ENCODE measurements at places on chromosomes 7 and 10.
A peak's percentile ranks its signal among the peaks of the same experiment; 100 is the strongest.

DNA sequence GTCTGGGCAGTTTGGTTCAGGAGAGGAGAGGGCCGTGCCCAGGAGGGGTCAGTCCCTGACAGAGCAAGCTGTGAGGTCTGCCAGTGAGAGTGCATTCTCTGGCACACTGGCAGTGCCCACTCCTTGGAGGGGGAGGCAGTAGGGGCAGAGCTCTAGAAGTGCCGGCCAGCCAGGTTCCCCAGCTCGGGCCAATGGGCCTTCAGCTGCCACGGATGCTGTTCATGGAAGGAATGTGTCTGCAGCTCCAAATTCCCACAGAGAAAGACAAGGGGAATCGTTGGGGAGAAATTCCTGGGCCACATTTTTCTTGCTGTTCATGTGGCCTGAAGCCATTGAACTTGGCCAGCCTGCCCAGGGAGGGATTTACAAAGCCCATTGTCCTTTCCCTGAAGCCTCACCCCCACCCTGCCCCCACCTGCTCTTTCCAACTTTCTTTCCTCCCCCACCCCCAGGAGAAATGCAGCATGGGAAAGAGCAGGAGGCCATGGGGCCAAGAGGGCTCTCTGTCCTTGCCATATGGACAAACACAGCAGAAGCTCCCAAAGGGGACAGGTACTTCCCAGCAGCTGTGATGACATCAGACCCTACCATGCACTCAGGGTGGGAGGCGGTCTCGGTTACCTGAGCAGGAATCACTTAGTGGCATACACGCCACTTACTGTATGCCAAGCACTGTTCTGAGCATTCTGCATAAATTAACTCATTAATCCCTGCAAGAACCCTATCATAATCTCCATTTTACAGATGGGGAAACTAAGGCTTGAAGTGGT, 70.7 kb downstream of the ARHGAP22 start:
- peak overlapping the region; percentile 80 for H3K27ac ChIP-seq
- no peaks in the 10 kb centered on the region for H3K27me3 ChIP-seq
- DNase-seq: peak; percentile 46
- H3K4me1 ChIP-seq: peaks cover 54% of the 10 kb centered on the region
- no peaks in the 10 kb centered on the region for H3K36me3 ChIP-seq

- no peak overlapping the region for H3K27ac ChIP-seq
- peaks cover 14% of the 10 kb centered on the region for H3K4me1 ChIP-seq
- DNase-seq: no peak
Observed at GRCh38 chr10:88028072-88028471, 164.6 kb downstream of the PTEN start.

DNA sequence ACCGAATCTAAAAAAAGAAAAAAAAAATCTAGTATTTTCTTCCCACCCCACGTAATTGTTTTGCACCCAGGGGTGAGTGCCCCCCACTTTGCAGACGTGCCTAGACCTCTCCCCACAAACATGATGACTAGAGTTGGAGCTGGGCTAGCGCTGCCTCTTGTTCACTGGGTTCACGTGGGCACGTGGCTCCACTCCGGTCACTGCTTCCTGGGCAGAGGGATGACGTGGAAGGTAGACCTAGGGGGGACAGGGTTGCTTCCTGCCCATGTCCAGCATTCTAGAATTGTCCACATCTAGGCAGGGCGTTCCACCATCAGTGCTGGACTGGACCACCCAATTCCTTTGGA, 861 bp upstream of the LIMK1 start:
- peak overlapping the region; percentile 68 for H3K4me3 ChIP-seq
- H3K36me3 ChIP-seq: peaks cover 11% of the 10 kb centered on the region
- no peak for DNase-seq
- H3K4me1 ChIP-seq: peaks cover 26% of the 10 kb centered on the region

GRCh38 chr10:121975295-121976086, 474 bp upstream of the NSMCE4A start:
- peaks cover 2% of the 10 kb centered on the region for H3K27me3 ChIP-seq
- H3K27ac ChIP-seq: 0 out of 2 replicates have a peak overlapping the region, but pooled peaks have one; percentile 32
- peaks cover 9% of the 10 kb centered on the region for H3K4me1 ChIP-seq
- DNase-seq: no peak
- H3K36me3 ChIP-seq: peaks cover 39% of the 10 kb centered on the region

GRCh38 chr10:26810435-26811026, 50.2 kb downstream of the ABI1 start:
- no peak overlapping the region for H3K27ac ChIP-seq
- no peaks in the 10 kb centered on the region for H3K27me3 ChIP-seq
- H3K4me3 ChIP-seq: no peak overlapping the region
- peaks cover 12% of the 10 kb centered on the region for H3K4me1 ChIP-seq

- H3K27me3 ChIP-seq: peaks cover 100% of the 10 kb centered on the region
- peaks cover 28% of the 10 kb centered on the region for H3K4me1 ChIP-seq
- H3K36me3 ChIP-seq: no peaks in the 10 kb centered on the region
- peak; percentile 80 for DNase-seq
- no peak overlapping the region for H3K27ac ChIP-seq
- H3K4me3 ChIP-seq: peak overlapping the region; percentile 41
Observed at GRCh38 chr7:27179503-27180430, 5.3 kb downstream of the HOXA11 start.

DNA sequence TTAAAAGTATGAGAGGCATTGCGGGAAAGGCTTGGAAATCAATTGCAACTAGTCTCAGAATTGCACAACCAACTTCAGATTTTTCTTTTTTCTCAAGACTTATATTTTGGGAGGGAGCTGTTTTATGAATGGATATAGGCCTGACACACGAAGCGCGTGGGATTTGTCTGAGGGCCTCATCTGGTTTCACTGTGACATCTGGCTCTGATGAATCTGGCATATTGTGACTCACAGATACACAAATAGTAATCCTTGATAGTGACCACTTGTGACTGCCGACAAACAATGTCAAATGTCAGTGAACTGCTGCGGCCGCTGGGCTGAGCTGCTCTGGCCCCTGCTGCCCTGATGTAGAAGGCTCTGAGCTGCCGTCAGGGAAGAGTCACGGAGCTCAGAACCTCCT, 655.1 kb downstream of the INHBA start:
- H3K36me3 ChIP-seq: no peaks in the 10 kb centered on the region
- no peak for DNase-seq
- H3K4me1 ChIP-seq: peaks cover 17% of the 10 kb centered on the region
- H3K4me3 ChIP-seq: no peak overlapping the region
